ENCODE measurements at places on chromosomes 2 and 18. TPM values are rescaled to one million over a fixed set of nuclear protein-coding genes. Genes with fewer than 3 reads are reported as not detected.

Gene SLC30A3
- polyA plus RNA-seq = 7.4 TPM

Gene CELF4
- 74.4 TPM for polyA plus RNA-seq

Gene HOXD4
- not detected for polyA plus RNA-seq

Gene CXCR1
- 0.49 TPM for polyA plus RNA-seq

Gene TGFA
- polyA plus RNA-seq = 5.3 TPM

Gene LBX2
- polyA plus RNA-seq = 2.5 TPM

Gene GRB14
- 1.0 TPM for polyA plus RNA-seq

Gene DNAJC5G
- not detected for polyA plus RNA-seq

Gene ABHD1
- polyA plus RNA-seq = 0.64 TPM

Gene DBI
- 253 TPM for polyA plus RNA-seq

Gene FOXD4L1
- not detected for polyA plus RNA-seq

Gene NXPH2
- not detected for polyA plus RNA-seq

Gene CIB4
- not detected for polyA plus RNA-seq

Gene ANKRD62
- not detected for polyA plus RNA-seq

Gene NDUFV2
- 119 TPM for polyA plus RNA-seq

Gene PID1
- polyA plus RNA-seq = 57.0 TPM

Gene MBD2
- 44.5 TPM for polyA plus RNA-seq

Gene CAPG
- polyA plus RNA-seq = 92.2 TPM

Gene STAT4
- 2.0 TPM for polyA plus RNA-seq

Gene IL1R2
- polyA plus RNA-seq = 0.31 TPM

Gene SNTG2
- 1.9 TPM for polyA plus RNA-seq

Gene TMEM198
- 23.1 TPM for polyA plus RNA-seq

Gene RSAD2
- 2.4 TPM for polyA plus RNA-seq

Gene DUSP2
- polyA plus RNA-seq = 3.0 TPM

Gene RPIA
- polyA plus RNA-seq = 16.0 TPM

Gene MPP4
- polyA plus RNA-seq = not detected

Gene MC4R
- not detected for polyA plus RNA-seq

Gene ANKRD30B
- not detected for polyA plus RNA-seq

Gene REG1B
- not detected for polyA plus RNA-seq

Gene CD226
- 0.12 TPM for polyA plus RNA-seq

Gene SRD5A2
- not detected for polyA plus RNA-seq

Gene CYS1
- polyA plus RNA-seq = 1.7 TPM

Gene GPR75
- polyA plus RNA-seq = 2.2 TPM

Gene SP140
- not detected for polyA plus RNA-seq

Gene VAMP8
- polyA plus RNA-seq = 14.1 TPM
